ENCODE measurements at places on chromosomes 7 and 10.

- no peak for DNase-seq
Observed at GRCh38 chr7:86818903-86819302, 175.2 kb downstream of the GRM3 start.

GRCh38 chr10:82883603-82884002, 1008.6 kb downstream of the NRG3 start:
- DNase-seq = no peak

GRCh38 chr7:45082031-45082830, 6.5 kb downstream of the NACAD start:
- DNase-seq = no peak

DNA sequence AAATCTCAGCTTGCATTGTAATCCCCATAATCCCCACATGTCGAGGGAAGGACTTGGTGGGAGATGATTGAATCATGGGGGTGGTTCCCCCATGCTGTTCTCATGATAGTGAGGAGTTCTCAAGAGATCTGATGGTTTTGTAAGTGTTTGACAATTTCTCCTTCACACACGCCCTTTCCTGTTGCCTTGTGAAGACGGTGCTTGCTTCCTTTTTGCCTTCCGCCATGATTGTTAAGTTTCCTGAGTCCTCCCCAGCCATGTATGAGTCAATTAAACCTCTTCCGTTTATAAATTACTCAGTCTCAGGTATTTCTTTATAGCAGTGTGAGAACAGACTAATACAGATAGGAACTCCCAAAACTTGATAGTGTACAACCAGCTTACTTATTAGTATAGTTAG, 98.6 kb downstream of the CREM start:
- no peak for DNase-seq

DNA sequence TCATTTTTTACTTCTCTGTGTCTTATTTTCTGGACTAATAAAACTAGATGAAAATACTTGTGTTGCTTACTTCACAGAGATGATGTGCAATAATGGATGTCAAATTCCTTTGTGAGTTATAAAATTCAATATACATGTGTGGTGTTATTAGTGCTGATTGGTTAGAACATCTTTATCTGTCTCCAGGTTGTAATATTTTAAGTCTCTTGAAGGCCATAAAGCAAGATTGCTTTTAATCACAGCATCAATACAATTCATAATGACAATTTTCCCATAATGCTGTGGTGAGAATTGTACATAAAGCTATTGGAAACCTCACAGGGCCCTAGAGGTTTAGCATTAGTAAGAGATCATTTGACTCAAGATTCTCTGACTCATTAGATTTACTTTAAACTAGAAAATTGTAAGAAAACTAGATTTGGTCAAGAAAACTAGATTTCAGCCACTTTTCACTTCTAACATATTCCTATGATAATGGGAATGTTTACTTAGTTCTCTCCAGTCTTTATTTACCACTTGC, 963.7 kb downstream of the REEP3 start:
- DNase-seq = no peak

GRCh38 chr10:97011397-97011796, 174.4 kb downstream of the SLIT1 start:
- DNase-seq = no peak

DNA sequence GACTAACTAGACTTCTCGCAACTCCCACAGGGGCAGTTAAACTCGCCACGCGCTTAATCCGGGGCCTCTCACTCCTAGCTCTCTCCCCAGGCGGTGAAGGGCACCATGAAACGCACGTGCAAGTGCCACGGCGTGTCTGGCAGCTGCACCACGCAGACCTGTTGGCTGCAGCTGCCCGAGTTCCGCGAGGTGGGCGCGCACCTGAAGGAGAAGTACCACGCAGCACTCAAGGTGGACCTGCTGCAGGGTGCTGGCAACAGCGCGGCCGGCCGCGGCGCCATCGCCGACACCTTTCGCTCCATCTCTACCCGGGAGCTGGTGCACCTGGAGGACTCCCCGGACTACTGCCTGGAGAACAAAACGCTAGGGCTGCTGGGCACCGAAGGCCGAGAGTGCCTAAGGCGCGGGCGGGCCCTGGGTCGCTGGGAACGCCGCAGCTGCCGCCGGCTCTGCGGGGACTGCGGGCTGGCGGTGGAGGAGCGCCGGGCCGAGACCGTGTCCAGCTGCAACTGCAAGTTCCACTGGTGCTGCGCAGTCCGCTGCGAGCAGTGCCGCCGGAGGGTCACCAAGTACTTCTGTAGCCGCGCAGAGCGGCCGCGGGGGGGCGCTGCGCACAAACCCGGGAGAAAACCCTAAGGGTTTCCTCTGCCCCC, 19.5 kb downstream of the WNT8B start:
- peak; percentile 66 for DNase-seq

- DNase-seq = peak; percentile 23
Observed at GRCh38 chr10:133528845-133529575, 1.8 kb downstream of the CYP2E1 start.

DNA sequence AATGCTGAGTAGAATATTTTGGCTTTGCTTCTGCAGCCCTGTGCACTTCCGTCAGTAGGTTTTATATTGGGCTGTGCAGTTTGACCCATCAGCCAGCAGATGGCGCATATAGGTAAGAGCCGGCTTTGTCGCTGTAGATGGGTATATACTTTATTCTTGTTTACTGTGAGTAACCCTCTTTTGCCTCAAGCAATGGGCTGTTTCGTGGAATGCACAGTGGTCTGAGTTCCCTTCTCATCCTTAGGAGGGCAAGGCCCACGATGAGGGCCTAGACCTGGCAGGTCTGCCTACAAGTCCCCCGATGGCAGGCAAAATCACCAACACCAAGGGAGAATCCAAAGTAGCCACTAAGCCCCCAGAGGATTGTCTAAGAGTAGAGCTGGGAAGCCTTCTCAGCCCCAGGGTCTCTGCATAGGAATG, 1002.9 kb upstream of the KCND2 start:
- DNase-seq = peak; percentile 58

DNA sequence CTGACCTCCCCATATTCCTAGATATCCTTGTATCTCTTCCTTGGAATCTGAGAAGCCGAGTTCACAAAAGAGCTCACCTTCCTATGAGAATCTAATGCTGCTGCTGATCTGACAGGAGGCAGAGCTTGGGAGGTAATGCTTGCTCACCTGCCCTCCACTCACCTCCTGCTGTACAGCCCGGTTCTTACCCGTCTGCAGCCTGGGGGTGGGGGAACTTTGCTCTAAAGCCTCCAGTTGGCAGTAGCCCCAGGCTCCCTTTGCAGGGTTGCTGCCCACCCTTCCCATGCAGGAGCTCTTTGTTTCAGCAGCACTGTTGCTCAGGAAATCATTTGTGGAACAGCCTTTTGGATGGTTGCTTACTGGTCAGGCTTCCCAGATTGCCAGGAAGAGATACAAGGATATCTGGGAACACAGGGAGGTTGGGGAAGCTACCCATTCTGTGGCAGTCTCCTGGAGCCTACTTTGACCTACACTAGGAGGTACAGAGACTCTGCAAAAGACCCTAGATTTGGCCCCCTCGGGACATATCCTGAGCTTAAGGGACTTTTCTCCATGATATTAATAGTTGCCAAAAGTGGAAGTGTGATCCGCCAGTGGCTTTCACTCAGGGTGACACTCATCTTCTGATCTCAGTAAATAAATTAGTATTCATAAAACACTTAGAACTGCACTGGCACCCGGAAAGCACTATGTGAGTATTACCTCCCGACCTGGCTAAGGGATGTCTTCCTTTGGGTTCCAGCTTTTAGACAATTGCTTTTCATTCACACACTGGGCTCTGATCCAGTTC, 363.7 kb upstream of the PODXL start:
- no peak for DNase-seq

GRCh38 chr7:111312966-111313365, 222.0 kb downstream of the LRRN3 start:
- DNase-seq = no peak

- no peak for DNase-seq
Observed at GRCh38 chr7:127879436-127879835, 151.8 kb downstream of the LRRC4 start.

GRCh38 chr7:158753900-158754299, 49.3 kb upstream of the NCAPG2 start:
- DNase-seq = no peak

- DNase-seq = no peak
Observed at GRCh38 chr7:91242097-91242844, 22.0 kb upstream of the FZD1 start.

- DNase-seq = no peak
Observed at GRCh38 chr7:17236171-17236570, 62.3 kb upstream of the AHR start.

DNA sequence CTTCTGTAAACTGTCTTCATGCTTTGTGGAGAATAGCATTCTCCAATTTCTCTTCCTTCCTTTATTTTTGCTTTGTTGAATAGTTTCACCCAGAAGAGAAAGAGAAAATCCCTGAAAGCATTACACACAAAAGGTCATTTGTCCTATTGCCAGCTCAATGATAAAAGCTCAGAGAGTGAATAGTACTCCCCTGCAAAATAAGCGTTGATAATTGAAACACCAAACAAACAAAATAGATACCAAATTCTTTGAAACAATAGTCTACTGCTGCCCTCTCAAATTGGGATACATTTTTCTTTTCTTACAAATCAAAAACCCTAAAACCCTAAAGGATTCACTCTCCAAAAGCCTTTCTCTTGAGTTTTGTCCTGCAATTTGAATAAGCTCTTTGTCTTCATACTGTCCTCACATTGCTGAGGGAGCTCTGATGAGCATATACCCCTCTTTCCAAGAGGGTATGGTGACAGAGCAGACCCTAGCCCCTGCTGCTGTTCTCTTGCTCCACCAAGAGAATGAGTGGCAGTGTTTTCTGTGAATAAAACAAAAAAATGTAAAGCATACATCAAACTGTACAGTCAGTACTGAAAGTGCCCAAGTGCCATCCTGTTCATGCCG, 134.4 kb downstream of the CSTF2T start:
- DNase-seq = no peak

DNA sequence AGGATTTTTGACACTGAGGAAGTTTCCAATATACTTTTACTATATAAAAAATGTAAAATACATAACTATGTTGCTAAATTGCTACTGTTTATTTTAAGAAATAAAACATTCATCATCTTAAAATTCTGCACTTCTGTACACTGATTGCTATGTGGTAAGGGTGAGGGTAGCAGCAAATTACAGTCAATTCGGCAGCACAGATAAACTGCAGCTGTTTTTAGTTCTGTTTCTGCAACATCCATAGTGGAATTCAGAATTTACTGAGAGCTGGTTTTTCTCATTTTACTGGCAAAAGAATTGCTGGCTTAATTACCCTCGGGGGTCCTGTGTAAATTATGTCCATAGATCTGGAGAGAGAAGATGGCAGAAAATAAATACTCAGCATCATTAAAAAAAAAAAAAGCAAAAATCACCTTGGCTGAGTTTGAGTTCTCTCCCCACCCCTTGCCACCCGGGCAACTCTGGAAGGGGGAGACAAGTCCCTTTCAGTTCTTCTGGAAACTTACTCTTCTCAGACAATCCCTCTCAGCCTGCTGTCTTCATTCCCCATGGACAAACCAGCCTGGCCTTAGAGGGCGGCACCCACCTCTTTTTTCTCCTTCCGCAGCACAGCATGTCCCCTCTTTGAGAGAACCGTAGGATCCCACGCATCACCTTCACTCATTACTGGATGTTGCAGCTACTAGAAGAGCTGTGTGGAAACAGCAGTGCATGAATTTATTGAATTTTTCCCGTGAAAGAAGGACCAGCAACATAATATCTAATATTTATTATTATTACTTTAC, 501.1 kb upstream of the CELF2 start:
- DNase-seq = no peak

Data from WERI-Rb-1 (cell line).